IMR-90 (cell line): ENCODE measurements at places on chromosomes 1 and 21. TPM values are rescaled to one million over a fixed set of nuclear protein-coding genes. Genes with fewer than 3 reads are reported as not detected.

DNA sequence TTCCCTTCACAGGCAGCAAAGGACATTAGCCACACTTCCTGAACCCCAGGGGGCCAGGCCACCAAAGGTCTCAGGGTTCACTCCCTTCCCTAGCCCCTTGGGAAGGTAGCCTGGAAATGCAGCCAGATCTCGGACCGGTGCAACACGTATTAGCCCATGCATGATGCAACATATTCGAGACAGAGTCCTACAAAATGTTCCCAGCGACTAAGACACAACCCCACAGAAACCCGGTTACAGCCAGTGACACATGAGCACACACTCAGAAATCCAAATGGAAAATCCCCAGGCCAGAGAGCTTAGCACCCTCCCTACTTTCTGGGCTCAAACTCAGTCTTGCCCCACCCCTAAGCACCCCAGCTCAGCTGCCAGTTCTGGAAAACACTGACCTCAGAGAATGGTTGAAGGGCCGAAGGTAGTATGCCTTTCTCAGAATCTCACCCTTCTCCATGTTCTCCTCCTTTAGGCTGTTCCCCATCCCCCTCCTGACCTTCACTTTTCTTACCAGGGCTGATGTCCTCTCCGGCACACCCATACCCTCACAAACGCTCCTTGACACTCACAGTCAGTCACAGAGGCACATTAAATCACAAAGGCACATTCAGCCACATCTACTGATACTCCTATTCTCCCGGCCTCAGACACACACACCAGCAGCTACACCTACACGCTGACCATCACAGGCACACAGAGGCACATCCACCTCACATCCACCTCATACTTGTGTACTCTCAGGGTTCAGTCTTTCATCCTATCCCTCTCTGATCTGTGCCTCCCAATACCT lies at the start of gene TSPAN1:
Gene TSPAN1 (plus strand): TSS at position 640 of the 784 bp plus-strand sequence. CDS start 6,021 bp downstream, outside the sequence.
- no peak within 1 kb of the TSS for H3K4me3 ChIP-seq
- no peak within 1 kb of the TSS for H3K27ac ChIP-seq
- H3K36me3 ChIP-seq: no peaks in the 10 kb centered on the region

MACF1 gene
- 368 and 369 TPM in 2 replicates for total RNA-seq

GRCh38 chr1:2448098-2448445 lies 28.0 kb upstream of the PLCH2 start:
- no peak overlapping the region for H3K4me3 ChIP-seq
- peaks cover 23% of the 10 kb centered on the region for H3K4me1 ChIP-seq
- H3K36me3 ChIP-seq: no peaks in the 10 kb centered on the region
- no peak overlapping the region for H3K27ac ChIP-seq

CRYBG2 gene
- not detected in 2 replicates for total RNA-seq

GRCh38 chr1:98437011-98437410 lies 224.5 kb upstream of the SNX7 start:
- no peaks in the 10 kb centered on the region for H3K36me3 ChIP-seq
- H3K27me3 ChIP-seq: no peaks in the 10 kb centered on the region
- DNase-seq: no peak
- H3K4me1 ChIP-seq: no peaks in the 10 kb centered on the region
- no peak overlapping the region for H3K27ac ChIP-seq
- H3K4me3 ChIP-seq: no peak overlapping the region

DNA sequence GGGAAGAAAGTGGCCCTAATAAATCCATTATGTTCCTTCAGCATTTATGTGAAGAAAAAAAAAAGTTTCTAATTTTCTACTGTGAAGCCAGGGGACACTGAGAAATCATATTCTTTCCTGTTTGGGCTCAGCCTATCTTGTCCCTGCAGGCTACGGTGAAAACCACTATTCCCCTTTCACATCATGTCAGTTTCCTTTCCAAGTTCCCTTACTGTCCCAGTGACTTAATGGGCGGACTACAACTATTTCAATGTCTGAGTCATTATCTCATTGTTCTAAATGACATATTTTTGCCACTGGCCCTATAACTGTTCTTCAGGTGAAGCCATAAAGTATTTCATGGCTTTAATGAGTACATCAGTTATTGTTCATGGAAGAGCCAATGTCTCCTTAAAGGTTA lies 71.3 kb upstream of the BEND5 start:
- H3K27ac ChIP-seq: no peak overlapping the region
- no peak for DNase-seq
- H3K4me3 ChIP-seq: no peak overlapping the region

GRCh38 chr1:143680304-143680703 lies 291.5 kb downstream of the FAM72C start:
- H3K27ac ChIP-seq: no peak overlapping the region
- no peaks in the 10 kb centered on the region for H3K36me3 ChIP-seq
- H3K27me3 ChIP-seq: peaks cover 2% of the 10 kb centered on the region; the same call in 1 of the 2 replicates
- H3K4me3 ChIP-seq: no peak overlapping the region
- DNase-seq: no peak

LCE3E gene
- not detected in 2 replicates for total RNA-seq

- no peaks in the 10 kb centered on the region for H3K36me3 ChIP-seq
- H3K4me3 ChIP-seq: no peak overlapping the region
- no peak for DNase-seq
- no peaks in the 10 kb centered on the region for H3K4me1 ChIP-seq
- H3K27me3 ChIP-seq: peaks cover 22% of the 10 kb centered on the region
These were observed 132.7 kb downstream of the CCDC185 start for GRCh38 chr1:223525957-223526356.

DNA sequence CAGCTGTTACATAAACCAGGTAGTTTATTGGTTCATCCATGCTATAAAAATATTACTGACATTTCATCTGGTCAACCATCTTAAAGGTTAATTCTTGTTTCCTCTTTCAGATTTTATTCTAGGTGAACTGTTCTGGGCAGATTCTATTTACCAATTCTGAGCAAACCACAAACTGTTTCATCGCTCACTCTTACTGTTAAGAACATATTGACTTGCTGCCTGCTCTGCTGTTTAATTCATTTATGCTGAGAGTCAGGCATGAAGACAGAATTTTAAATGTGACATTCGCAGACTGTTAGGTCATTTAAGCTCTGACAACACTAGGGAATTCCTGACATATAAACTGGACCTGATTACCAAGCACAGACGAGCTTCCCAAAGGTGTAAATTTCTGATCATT lies 98.3 kb downstream of the PIGK start:
- no peaks in the 10 kb centered on the region for H3K4me1 ChIP-seq
- DNase-seq: no peak
- no peak overlapping the region for H3K4me3 ChIP-seq
- H3K27me3 ChIP-seq: no peaks in the 10 kb centered on the region

DNA sequence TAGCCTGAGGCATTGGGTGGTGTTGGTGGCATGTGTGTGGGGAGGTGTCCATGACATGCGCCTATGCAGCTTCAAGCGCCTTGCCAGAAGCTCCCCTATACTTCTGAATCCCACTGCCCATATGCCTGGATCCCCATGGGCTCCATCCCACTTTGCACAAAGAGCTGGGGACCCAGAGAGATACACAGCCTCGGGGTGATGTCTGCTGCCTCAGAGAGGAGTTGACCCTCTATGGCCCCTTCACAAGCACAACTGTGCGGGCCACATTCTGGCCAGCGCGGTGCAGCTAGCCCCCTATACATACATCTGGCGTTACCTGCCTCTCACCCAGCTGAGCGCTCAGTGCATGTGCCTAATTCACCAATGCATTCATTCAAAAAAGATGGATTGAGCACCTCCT lies 9.6 kb upstream of the PTPRF start:
- no peak overlapping the region for H3K4me3 ChIP-seq
- DNase-seq: no peak
- no peak overlapping the region for H3K27ac ChIP-seq
- no peaks in the 10 kb centered on the region for H3K36me3 ChIP-seq

- H3K27me3 ChIP-seq: peaks cover 40% of the 10 kb centered on the region
- H3K36me3 ChIP-seq: no peaks in the 10 kb centered on the region
- no peak for DNase-seq
- no peak overlapping the region for H3K4me3 ChIP-seq
- H3K27ac ChIP-seq: no peak overlapping the region
- H3K4me1 ChIP-seq: no peaks in the 10 kb centered on the region
These were observed 64.3 kb downstream of the TMEM53 start for GRCh38 chr1:44609768-44610526.

NFIA gene
- total RNA-seq: 2.2 TPM in 2 replicates

DNA sequence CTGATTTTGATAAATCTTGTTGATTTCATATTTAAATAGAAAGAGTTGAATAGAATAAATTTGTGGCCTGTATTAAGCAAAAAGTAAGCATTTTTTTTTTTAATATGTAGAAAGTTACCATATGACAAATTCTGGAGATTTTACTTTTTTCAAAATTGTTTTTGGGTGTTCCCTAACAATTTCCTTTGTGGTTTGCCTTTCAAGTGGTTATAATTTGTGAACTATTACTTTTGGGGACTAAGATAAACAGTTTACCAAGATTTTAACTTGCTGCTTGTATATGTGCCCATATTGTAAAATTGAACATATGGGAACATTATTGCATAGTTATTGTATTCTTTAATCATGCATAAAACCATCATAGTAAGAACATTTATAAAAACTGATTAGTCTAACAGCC lies 34.6 kb downstream of the SLC30A7 start:
- no peak overlapping the region for H3K4me3 ChIP-seq
- no peak for DNase-seq
- no peaks in the 10 kb centered on the region for H3K27me3 ChIP-seq
- no peak overlapping the region for H3K27ac ChIP-seq
- no peaks in the 10 kb centered on the region for H3K4me1 ChIP-seq
- peaks cover 6% of the 10 kb centered on the region; the same call in 1 of the 2 replicates for H3K36me3 ChIP-seq

DNA sequence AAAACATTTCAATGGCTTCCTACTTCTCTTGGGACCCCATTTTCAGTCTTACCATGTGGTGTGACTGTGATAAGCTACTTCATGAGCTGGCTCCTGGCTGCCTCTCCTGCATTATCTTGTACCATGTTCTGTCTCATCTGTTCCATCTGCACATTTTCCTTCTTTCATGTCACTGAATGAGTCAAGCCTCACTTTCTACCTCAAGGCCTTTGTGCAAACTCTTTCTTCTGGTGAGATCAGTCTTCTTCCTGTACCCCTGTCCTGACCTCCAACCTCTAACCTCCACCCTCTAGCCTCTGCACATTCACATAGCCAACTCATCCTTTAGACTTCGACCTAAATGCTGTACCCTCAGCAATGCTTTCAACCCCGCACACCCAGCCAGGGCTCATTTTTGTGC lies 9.6 kb upstream of the FAM78B start:
- no peak overlapping the region for H3K27ac ChIP-seq
- H3K4me1 ChIP-seq: no peaks in the 10 kb centered on the region
- no peaks in the 10 kb centered on the region for H3K36me3 ChIP-seq
- H3K27me3 ChIP-seq: no peaks in the 10 kb centered on the region
- H3K4me3 ChIP-seq: no peak overlapping the region
- no peak for DNase-seq

GRCh38 chr1:1197551-1198422 lies 8.6 kb downstream of the TNFRSF18 start:
- no peaks in the 10 kb centered on the region; the same call in 1 of the 2 replicates for H3K27me3 ChIP-seq
- H3K36me3 ChIP-seq: no peaks in the 10 kb centered on the region

DNA sequence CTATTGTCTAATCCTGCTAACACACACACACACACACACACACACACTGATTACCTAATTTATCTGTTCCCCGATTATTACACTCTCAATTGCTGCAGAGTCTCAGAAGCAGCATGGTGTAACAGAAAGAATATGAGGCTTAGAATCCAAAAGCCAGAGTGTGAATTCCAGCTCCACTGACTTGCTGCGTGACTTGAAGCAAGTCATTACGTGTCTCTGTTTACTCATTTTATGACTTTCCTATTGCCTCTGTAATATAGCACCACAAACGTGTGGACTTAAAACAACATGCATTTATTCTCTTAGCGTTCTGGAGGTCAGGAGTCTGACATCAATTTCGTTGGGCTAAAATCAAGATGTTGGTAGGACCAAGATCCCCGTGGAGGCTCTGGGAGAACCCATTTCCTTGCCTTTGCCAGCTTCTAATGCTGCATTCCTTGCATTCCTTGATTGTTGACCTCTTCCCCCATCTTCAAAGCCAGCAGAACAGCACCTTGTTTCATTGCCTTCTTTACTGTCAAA lies 55.9 kb upstream of the ATP5PO start:
- H3K4me1 ChIP-seq: peaks cover 26% of the 10 kb centered on the region
- no peak overlapping the region for H3K27ac ChIP-seq
- DNase-seq: peak; percentile 22

CYYR1 gene
- total RNA-seq: not detected in 2 replicates

DNA sequence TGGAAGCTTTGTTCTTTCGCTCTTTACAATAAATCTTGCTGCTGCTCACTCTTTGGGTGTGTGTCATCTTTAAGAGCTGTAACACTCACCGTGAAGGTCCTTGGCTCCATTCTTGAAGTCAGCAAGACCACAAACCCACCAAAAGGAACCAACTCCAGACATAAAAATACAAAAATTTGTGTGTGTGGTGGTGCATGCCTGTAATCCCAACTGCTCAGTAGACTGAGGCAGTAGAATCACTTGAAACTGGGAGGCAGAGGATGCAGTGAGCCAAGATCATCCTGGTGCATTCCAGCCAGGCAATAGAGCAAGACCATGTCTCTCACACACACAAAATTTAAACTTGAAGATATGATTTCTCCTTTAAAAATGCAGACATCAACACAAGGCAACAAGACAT lies 1431.7 kb upstream of the B3GALT2 start:
- no peaks in the 10 kb centered on the region for H3K36me3 ChIP-seq
- no peak for DNase-seq
- no peaks in the 10 kb centered on the region for H3K27me3 ChIP-seq
- H3K27ac ChIP-seq: no peak overlapping the region
- H3K4me1 ChIP-seq: no peaks in the 10 kb centered on the region

ALX3 gene
- not detected in 2 replicates for total RNA-seq

GRCh38 chr1:205481629-205482151 lies 22.8 kb upstream of the CDK18 start:
- H3K4me1 ChIP-seq: no peaks in the 10 kb centered on the region
- no peaks in the 10 kb centered on the region for H3K36me3 ChIP-seq
- no peak for DNase-seq
- H3K27ac ChIP-seq: no peak overlapping the region
- H3K4me3 ChIP-seq: no peak overlapping the region

DNA sequence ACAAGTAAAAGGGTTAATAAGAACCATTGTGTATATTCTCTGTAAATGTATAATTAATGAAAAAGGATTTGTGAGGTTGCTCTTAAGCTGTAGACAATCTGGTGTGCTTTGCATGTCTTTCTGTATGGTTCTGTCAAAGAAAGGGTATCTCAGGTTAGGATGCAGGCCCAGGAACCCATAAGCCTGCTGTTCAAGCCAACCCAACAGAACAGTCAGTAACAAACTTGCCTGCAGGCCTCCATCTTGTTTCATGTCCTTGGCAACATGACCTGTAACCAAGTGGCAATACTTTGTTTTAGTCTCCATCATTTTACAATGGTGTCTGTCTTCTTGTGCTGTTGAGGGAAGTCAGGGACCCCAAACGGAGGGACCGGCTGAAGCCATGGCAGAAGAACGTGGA lies 29.2 kb downstream of the CBR1 start:
- no peaks in the 10 kb centered on the region for H3K4me1 ChIP-seq
- no peak for DNase-seq
- H3K27me3 ChIP-seq: peaks cover 32% of the 10 kb centered on the region

- peaks cover 8% of the 10 kb centered on the region for H3K4me1 ChIP-seq
- H3K27me3 ChIP-seq: no peaks in the 10 kb centered on the region
- H3K27ac ChIP-seq: no peak overlapping the region
- H3K36me3 ChIP-seq: no peaks in the 10 kb centered on the region
- no peak overlapping the region for H3K4me3 ChIP-seq
These were observed 919 bp upstream of the CELSR2 start for GRCh38 chr1:109248444-109248796.

- peak; percentile 23 for DNase-seq
- no peak overlapping the region for H3K27ac ChIP-seq
- peaks cover 35% of the 10 kb centered on the region for H3K36me3 ChIP-seq
- no peak overlapping the region for H3K4me3 ChIP-seq
These were observed 12.0 kb downstream of the MIIP start for GRCh38 chr1:12031039-12031980.
